ENCODE measurements at places on chromosomes 12 and 14.

DNA sequence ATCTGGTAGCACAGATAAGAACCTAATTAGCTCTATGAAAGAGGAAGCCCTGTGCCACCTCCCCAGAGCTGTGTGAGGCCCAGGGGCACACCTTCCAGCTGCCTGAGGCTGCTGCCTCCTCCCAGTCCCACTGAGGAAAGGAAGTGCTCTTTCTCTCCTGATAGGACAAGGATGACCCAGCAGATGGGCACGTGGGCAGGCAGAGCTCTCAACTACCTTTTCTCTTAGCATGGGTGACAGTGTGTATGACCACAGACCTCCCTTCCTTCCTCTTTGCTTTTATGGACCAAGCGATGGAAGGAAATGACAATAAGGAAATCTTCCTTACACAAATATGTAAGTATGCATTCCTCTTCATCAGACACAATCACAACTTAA is 127.6 kb upstream of the AMIGO2 start:
- DNase-seq, result peak; percentile 99

GRCh38 chr12:6603095-6603567 is 4.0 kb downstream of the CHD4 start:
- peak; percentile 57 for DNase-seq

- DNase-seq, result peak; percentile 77
These were observed 9.3 kb downstream of the TPCN1 start for GRCh38 chr12:113230315-113231234.

GRCh38 chr12:88052686-88053085 is 23.5 kb upstream of the C12orf50 start:
- DNase-seq, result peak; percentile 71

DNA sequence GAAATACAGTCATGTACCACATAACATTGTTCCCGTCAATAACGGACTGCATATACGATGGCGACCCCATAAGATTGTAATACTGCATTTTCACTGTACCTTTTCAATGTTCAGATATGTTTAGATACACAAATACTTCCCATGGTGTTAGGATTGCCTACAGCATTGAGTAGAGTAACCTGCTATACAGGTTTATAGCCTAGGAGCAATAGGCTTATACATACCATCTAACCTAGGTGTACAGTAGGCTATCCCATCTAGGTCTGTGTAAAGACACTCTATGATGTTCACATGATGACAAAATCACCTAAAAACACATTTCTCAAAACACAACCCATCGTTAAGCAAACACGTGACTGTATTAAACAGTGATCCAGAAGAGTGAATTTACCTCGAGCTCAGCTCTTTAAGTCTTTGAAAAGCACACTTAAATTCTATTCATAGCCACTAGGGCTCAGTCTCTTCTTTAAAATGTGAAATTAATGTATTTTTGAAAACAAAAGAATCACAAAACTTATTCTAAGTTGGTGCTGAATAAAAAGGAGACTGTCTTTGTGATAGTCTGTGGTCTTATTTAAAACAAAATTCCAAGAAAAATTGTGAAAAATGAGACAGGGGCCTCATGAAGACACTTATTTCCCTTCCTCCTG is 239.1 kb upstream of the ARID2 start:
- DNase-seq, result no peak

DNA sequence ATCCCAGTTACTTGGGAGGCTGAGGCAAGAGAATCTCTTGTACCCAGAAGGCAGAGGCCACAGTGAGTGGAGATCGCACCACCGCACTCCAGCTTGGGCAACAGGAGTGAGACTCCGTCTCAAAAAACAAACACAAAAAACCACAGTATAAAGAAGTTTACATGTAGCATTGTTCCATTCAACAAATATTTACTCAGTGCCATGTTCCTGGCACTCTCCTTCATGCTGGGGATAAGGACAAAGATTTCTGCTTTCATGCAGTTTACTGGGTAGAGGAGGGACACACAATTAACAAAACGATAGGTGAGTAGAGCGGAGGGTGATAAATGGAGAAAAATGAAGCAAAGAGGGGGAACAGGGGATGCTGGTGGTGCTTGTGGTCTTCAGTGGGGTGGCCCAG is 68.2 kb upstream of the OVCH1 start:
- no peak for DNase-seq

- DNase-seq, result no peak
These were observed 71.8 kb downstream of the ZNF664 start for GRCh38 chr12:124044809-124045321.

- DNase-seq, result no peak
These were observed 132.6 kb upstream of the MAP1LC3B2 start for GRCh38 chr12:116426391-116427136.

DNA sequence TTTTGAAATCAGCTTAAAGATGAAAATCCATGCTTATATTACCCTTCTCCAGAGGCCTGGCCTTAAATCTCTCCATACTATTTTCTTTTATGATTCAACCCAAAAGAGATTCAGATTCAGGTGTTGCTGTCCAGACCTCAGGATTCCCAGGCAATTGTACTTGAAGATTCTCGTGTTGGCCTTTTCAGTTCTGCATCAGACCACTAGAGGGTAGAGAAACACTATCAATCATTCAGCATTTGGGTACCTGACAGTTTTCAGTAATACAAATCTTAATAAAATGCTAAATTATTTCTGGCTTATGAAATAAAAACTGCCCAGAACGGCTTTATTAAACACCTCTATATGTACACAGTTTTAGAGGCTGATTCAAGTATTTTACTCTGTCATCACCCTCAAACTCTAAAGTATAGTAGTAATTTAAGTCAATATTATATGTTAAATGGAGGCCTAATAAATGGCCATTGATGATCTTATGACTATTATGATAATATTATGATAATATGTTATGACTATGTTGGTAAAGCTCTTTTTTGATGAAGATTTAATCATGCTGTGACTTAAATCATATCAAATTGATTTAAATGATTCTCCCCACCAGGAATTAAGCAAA is 301.1 kb downstream of the DUSP6 start:
- DNase-seq, result peak; percentile 77

DNA sequence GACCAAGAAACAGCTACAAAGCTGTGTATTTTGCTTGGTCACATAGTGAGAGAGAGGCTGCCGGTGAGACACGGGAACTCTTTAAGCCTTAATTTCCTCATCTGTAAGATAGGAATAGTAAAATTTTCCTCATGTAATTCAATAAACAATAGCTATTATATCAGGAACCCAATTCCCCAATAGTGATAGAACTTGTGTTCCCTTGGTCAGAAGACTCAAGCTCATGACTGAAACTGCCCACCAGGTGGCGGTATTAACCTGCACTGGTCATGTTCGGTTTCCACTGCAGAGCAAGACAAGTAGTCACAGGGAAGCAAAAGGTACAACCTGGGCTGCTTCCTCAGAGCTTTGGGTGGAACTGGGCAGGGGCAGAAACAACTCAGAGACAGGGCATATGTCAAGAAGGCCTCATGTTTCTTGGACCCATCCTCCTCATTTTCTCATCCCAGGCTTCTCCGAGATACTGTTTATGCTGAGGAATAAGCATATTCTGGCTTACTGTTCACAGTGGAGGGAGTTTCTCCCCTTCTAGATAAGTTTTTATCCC is 4.2 kb upstream of the AJUBA start:
- DNase-seq, result peak; percentile 92

- no peak for DNase-seq
These were observed 549 bp downstream of the GPHN start for GRCh38 chr14:66508547-66508845.

- no peak for DNase-seq
These were observed 20.7 kb upstream of the TUBA1C start for GRCh38 chr12:49244176-49244575.

GRCh38 chr12:122421187-122421820 is 1.2 kb downstream of the CLIP1 start:
- DNase-seq, result peak; percentile 63

- DNase-seq, result peak; percentile 36
These were observed 33.5 kb downstream of the MAP1LC3B2 start for GRCh38 chr12:116592731-116593130.

DNA sequence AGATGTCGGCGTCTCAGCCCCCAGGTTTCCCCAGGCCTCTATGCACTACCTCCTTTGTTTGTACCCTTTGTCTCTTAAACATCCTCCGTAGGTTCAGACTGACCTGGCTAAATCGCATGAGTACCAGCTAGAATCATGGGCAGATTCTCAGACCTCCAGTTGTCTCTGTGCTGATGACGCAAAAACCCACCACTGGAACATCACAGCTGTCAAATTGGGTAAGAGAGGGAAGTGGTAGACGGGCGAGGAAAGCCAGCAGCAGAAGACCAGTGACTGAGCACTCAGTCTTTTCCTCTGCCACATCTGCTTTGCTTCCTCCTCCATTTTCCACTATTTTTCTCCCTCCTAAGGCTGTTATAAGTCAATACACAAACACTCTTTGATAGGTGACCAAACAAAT is 29.7 kb downstream of the A2ML1 start:
- DNase-seq, result peak; percentile 45

GRCh38 chr14:68140076-68140741 is 320.6 kb downstream of the RAD51B start:
- no peak for DNase-seq

- no peak for DNase-seq
These were observed 120.2 kb upstream of the RFLNA start for GRCh38 chr12:124174451-124175348.

GRCh38 chr14:90302529-90303303 is 29.0 kb downstream of the NRDE2 start:
- DNase-seq, result peak; percentile 83

Data from hematopoietic multipotent progenitor cell treated with erythropoietin and hydrocortisone succinate and interleukin-3 and kit ligand, for 6 days (in vitro differentiated cells).